Occipital lobe (tissue), 3 donors: ENCODE measurements at places on chromosomes 7 and 10. TPM values are rescaled to one million over a fixed set of nuclear protein-coding genes. Genes with fewer than 3 reads are reported as not detected.

PDZD7 gene
- 4.5 TPM for total RNA-seq

DNA sequence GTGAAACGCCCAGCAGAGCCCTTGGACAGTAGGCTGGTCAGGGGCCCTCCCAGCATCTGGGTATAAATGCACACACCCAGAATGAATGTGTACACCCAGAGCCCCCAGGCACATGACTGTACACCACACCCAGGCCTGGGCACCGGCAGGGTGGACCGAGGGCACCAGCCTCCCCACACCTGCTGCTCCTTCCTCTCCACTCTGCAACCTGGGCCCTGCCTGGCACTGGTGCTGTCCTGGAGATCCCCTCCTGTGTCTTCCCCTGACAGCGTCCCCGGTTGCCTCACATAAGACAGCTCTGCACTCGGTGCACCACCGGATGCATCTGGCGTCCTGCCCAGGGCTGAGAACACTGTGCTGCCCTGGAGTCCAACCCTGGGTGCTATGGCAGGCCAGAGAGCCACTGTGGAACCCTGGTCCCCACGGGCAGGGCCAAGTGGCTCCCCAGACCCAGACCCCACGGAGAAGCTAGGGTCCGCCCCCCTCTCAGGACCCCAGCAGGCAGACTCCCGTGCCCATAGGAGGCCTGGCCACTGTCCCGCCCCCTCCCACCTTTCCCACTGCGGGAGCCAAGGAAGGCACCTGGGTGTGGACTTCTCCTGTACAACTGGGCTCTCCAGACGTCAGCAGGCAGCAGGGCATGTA lies 6.6 kb downstream of the RASGEF1A start:
- no peak for DNase-seq

GRCh38 chr7:24702755-24703154 lies 54.5 kb downstream of the GSDME start:
- DNase-seq: peak; percentile 36

DNA sequence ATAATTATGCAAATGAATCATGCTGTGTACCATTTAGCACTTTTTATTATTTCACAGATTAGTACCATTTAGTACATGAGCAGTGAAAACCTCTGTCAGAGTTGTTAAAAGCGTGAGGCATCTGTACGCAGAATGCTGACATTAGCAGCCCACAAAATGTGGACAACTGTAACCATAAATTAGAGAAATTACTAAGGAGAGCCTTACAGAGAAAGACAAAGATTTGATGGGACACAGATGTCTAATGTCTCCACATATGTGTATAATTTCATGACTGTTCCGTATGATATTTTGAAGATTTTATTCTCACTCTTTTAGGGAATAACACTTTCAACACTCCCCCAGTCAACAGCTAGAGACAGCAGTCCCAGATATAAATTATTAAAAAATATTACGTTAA lies 414.0 kb upstream of the ANKRD30A start:
- DNase-seq: no peak

DNA sequence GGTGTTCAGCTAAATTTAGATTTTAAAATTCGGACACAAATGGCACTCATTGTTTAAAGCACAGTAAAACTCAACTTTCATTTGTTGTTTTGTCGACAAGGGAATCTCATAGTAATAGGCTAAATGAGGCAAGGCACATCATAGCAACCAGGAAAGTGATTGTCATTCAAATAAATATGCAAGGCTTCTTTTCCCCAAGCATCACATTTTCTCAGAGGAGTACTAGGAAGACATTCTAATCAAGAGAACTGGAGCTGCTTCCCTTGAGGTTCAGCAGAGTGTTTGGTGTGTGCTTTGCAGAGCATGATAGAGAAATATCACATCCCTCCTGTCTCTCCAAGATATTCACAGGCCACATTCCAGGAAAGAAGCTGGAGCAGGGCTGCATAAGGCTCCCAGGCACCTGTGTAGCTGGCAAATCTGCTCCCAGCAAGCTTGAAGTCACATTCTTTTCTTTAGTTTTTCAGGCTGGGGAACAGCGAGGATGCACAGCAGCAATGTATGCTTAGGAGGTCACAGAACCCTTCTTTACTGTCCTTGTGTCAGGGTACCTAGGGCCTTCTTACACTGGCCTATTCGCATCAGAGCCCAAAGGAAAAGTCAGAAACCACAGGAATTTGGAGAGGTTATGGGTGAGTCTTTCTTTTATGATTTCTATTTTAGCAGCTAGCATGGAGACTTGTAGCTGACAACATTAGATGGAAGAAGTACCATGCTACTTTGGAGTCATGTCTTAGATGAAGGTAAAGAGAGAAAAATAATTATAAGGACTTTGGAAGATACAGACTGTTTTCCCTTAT lies 95.9 kb upstream of the HDAC9 start:
- no peak for DNase-seq

- peak; percentile 1 for DNase-seq
Observed at GRCh38 chr7:79820387-79820786, 314.2 kb upstream of the GNAI1 start.
